ENCODE measurements at places on chromosomes 12 and 14. TPM values are rescaled to one million over a fixed set of nuclear protein-coding genes. Genes with fewer than 3 reads are reported as not detected.

The TROAP gene
- 2.5 TPM for total RNA-seq

The TAC3 gene
- not detected for total RNA-seq

The UBE2N gene
- 53.0 TPM for total RNA-seq

The TRIM9 gene
- total RNA-seq, result 1.1 TPM

The SLC39A5 gene
- total RNA-seq, result not detected
